AG10803 (cell line): ENCODE measurements at places on chromosomes 4 and X.

- DNase-seq, result peak; percentile 71
Observed at GRCh38 chr4:55498051-55498450, 48.7 kb downstream of the CLOCK start.

- no peak for DNase-seq
Observed at GRCh38 chrX:113980953-113981352, 602.9 kb upstream of the HTR2C start.

DNA sequence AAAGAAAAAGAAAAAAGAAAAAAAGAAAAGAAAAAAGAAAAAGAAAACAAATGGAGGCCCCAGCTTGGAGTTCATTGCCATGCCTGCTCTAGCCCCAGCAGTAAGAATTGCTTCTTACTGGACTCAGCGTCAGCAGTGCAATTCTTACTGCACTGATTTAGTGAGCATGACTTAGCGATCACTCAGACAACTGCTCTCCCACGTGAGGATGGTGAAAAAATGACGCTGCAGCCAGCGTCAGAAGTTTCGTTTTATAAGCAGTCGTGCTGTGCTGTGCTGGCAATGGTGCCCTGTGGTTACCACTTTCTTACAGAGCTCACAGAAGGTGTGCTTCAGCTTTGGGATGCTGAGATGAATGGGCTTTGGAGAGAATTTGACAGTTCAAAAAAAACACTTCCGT, 68.3 kb upstream of the DDX3X start:
- DNase-seq, result peak; percentile 80

- DNase-seq, result peak; percentile 17
Observed at GRCh38 chr4:187118602-187119120, 395.0 kb upstream of the FAT1 start.

GRCh38 chrX:13535376-13536165, 33.8 kb upstream of the EGFL6 start:
- DNase-seq, result no peak

DNA sequence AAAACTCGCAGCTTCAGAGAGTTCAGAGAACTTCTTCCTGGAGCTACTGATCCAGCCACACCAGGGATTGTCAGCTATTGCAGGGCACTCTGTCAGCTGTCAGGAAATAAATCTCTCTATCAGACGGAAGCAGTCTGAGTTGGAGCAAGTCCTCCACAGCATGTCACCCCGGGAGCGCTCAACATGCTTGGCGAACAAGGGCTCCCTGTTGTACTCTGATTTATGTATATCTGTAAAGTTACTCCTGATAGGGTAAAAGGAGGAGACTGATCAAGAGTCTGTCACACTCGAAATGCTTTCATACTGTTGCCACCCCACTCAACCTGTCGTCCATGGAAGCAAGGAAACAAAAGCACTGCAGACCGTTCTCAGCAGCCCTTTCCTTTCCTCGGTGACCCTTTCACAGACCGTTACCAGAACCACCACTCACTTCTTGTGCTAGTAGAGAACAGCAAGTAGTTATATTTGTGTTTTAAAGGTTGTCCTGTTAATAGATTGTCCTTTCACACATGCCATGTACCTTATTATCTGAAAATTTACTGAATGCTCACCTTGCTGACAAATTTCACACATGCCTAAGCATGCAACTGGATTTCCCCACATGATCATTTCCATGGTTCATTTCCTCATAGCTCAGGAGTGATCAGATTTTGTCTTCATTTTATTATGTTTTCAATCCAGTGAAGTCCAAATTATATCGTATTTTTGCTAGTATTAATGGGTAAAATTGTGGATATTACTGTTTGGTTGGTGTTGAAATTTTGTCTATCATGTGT, 2108.9 kb upstream of the TENM3 start:
- DNase-seq, result no peak

GRCh38 chr4:41102414-41103092, 111.8 kb downstream of the APBB2 start:
- no peak for DNase-seq

- DNase-seq, result no peak
Observed at GRCh38 chrX:110070970-110071369, 68.1 kb downstream of the TMEM164 start.

DNA sequence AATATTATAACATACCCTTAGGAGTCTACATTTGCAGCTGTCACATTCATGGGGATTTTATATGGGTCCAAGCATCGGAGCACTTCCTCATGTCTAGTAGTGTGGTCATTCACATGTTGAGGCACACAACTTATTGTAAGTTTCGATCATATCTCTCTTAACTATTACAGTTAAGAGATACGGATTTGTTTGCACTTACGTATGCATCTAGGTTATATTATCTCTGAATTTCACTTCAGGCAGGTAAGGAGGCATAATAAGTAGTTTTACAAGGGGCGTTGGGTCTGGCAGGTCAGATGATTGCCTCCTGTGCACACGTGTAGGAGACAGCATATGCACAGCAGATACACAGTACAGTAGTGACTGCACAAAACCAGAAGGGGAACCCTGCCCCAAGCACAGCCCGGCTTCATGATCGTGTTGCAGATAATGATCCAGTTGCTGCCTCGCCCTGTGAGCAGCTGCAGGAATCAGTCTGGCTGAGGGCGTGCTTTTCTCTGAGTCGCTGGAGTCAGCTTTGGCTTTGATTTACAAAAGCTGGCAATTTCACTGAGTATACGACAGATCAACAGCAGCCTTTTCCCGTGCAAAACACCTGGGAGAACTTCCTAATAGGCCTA, 302.9 kb upstream of the GATB start:
- no peak for DNase-seq

DNA sequence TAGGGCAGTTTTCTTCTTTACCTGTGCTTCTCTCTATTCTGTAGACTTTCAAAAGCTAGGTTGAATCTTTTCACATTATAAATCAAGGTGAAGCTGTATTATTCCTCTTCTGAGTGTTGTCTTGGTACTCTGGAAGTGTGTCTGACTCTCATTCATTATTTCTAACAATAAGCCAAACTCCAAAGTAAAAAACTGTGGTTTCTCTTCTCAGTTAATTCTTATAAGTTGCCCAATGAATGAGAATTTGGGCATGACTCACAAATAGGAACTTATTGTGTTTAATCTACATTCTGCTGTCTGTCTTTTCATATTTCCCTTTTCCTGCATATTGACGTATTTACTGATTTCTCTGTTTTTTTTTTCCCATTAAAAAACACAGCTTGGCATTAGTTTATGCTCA, 714.5 kb downstream of the CCSER1 start:
- DNase-seq, result no peak

- DNase-seq, result no peak
Observed at GRCh38 chr4:83604321-83604720, 68.4 kb downstream of the GPAT3 start.

GRCh38 chr4:150817804-150818528, 197.1 kb downstream of the LRBA start:
- DNase-seq, result no peak

GRCh38 chrX:20306668-20307067, 40.0 kb upstream of the RPS6KA3 start:
- no peak for DNase-seq

- no peak for DNase-seq
Observed at GRCh38 chr4:155914782-155915181, 11.3 kb downstream of the TDO2 start.

GRCh38 chrX:78665342-78665741, 6.2 kb upstream of the RTL3 start:
- peak; percentile 34 for DNase-seq

DNA sequence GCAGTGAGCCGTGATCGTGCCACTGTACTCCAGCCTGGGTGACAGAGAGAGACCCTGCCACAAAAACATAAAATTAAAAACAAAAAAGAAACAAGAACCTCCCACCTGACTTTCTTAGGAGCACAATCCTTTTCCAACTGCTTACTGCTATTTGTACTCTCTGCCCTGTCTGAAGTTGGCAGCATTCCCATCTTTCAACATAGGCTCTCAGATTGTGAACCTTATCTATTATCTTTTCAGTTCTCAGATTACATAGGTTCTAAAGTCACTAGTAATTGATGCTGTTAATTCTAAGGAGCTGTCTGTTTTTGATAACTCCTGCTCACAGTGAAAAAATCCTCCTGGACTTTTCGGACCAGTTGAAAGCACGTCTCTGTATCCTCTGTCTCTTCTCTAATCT, 812.2 kb upstream of the CT83 start:
- DNase-seq, result no peak

GRCh38 chrX:33194876-33195433, 16.4 kb downstream of the DMD start:
- DNase-seq, result no peak

- DNase-seq, result no peak
Observed at GRCh38 chrX:36336751-36337150, 417.2 kb downstream of the CFAP47 start.

DNA sequence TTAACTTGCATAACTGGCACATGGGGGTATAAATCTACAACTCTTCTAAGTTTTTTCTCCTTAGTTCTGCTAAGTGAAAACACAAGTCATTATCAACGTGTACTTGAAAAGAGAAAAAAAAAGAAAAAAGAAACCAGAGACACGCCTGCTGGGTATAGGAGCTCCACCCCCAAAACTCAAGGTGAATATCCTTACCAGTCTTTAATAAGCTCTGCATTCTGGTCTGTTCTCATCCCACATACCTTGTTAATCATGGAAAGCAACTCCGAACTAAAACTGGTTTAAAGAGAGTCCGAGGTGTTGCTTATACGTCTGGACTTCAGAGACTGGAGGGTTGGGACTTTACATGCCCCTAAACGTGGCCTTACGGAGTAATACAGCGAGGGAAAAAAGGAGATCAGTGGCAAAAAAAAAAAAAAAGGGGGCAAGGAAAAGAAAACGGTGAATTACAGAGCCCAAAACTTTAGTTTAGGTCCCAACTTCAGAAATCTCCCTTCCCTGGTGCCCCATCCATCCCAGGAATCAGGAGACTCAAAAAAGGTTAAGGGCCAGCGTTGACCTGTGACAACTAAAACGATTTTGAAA, 1.0 kb downstream of the PGRMC2 start:
- DNase-seq, result peak; percentile 80

GRCh38 chr4:61511716-61512488, 311.8 kb downstream of the ADGRL3 start:
- DNase-seq, result peak; percentile 10

DNA sequence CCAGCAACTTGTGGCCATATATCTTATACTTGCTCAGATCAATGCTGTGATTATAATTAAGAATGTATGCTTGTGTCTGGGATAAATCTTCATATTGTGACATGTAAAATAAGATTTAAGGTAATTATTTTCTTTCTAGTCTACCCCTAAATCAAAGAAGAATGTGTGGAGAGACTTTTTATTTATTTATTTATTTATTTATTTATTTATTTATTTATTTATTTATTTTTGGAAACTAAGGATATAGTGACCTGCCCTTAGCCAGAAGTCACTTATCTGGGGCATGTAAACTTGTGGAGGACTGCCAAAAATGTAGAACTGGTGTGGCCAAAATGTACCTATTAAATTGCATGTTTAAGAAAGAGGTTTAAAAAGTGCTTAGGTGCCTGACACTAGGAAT, 144.3 kb downstream of the BEND2 start:
- DNase-seq, result no peak

DNA sequence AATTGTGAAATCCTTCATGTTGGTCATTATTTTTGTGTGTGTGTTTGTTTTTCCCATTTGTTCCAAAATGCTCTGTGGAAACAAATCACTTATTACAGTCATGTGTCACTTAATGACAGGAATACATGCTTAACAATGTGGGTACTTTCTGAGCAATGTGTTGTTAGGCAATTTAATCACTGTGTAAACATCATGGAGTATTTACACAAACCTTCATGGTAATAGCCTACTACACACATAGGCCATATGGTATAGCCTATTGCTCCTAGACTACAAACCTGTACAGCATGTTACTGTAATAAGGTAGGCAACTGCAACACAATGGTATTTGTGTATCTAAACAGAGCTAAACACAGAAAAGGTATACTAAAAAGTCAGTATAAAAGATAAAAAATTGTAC, 388.9 kb upstream of the PPP1R2C start:
- DNase-seq, result no peak

- peak; percentile 29 for DNase-seq
Observed at GRCh38 chr4:71294301-71294700, 44.5 kb upstream of the SLC4A4 start.

- DNase-seq, result no peak
Observed at GRCh38 chrX:30196322-30196721, 19.0 kb upstream of the MAGEB2 start.

DNA sequence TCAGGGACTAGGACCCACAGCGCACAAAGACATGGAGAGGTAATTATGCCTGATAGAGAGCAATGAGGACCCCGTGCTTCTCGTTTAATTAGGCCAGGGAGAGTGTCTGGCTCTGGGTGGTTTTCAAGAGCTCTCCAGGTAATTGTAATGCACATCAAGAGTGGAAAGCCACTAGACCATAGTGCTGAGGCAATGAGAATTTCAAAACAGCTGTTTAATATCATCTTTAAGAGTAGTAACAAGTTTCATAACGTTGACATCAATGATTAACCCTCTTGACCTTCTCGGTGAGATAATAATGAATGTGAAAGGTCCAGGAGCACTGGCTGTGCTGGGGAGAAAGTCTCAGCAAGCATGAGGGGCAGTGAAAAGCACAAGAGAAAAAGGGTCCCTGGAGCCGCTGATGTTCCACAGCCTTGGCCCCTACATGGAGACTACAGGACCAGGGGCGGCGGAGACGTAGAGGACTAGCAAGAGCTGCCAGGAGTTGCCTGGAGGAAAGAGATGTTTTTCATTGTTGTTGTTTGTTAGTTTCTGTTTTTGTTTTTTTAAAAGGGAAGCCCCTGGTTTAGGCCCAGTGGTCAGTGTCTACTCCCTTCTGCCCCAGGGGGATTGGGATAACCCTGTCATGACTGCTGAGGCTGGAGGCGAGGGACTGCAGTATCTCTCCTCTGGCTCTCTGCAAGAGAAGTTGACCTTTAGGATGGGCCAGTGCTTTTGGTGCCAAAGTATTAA, 14.8 kb upstream of the CXCR3 start:
- DNase-seq, result no peak

DNA sequence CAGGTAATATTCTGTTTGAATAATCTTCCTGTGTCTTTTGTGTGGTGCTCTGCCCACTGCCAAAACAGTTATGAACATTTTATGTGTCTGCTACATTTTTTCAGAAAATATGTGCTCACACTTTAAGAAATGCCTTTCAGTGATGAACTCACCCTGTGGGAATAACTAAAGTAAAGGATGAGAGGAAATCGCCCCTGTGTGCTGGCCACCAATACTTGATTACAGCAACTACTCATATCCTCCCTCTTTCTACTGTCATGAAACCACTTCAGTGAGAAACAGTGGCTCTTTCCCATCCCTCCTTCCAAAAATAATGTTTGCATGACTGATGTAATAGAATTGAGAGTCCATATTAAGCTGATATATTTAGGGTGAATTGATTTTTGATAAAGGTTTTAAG, 900.9 kb downstream of the RAB28 start:
- no peak for DNase-seq
